Lower leg skin (tissue), 4 donors: ENCODE measurements at places on chromosomes 11 and 22.

DNA sequence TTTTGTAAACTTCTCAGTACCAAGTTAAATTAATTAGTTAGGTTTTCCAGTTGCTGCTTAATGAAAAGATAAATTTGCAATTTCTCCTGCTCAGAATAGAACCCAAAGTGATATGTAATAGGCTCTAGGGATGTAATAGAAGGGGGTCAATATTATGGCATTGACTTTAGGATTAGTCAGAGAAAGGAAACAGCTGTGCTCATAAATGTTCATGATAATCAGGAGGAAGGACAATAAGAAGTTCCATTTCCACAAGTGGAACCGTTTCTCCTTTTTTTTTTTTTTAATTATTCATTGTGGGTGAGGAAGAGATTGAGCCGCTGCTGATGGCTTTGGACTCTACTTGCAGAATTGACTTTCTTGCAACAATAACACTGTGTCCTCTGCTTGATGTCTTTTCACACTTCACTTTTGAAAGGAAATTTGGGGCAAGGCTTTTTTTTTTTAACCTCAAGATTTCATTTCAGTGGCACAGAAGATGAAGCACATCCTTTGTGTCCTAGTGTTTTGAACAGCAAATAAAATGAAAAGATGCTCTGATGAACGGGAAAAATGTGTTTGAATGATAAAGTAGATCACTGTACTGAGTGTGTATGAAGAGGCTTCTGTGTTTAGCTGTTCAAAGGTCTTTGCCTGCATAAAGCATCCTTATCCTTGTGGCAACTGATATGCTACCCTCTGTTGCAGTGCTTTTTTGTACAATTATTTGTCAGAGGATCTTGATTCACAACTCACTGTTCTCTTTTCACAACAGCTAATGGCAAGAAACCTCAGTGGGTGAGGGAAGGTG is 62.4 kb downstream of the GAS2 start:
- DNase-seq: no peak

DNA sequence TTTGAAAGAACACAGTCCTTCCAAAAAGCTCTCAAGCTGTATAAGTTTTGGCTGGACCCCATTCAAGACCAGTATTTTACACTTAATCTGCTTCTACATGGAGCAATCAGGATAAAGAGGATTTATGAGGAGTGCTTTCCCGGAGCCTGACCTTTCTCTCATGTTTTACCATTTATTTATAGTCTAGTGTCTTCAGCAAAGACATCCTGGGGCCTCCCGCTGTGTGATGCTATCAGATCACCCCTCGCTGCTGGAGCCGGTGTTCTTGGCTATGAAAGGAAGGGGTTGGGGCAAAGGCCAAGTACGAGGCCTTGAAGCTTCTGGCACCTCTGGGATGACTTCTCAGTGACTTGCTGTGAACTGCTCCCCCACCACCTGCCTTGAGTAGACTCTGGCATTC is 189.6 kb downstream of the ADAMTS15 start:
- DNase-seq: no peak

- DNase-seq: no peak
Measured at GRCh38 chr11:119829402-119829801, 100.4 kb upstream of the NECTIN1 start.

- DNase-seq: no peak
Measured at GRCh38 chr11:25860677-25861450, 471.1 kb upstream of the ANO3 start.

DNA sequence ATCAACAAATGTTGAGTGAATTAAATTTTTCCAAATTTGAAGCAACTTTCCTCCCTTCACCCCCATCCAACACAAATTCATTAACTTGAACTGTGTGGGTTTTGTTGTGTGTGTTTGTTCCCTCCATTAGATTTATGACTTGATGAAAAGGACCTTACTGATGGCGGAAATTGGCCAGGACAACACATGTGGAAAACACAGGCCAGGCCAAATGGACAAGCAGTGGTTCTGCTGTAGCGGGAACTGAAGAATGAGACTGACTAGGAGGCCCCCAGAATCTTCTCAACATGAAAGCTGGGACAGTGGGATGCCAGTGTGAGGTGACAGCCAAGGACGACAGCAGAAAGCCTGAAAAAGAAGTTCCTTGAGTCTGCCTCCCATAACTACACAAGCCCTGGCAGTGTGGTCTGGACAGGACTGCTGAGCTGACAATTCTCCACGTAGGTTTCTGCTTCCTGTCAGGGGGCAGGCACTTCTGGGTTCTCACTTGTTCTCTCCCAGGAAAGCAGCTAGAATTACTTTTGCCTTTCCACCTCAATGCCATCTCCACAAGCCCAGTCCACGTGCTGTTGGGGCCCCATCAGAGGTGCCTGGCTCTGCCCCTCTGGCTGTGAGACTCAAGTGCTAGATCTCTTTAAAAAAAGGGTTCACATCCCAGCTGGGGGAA is 94.3 kb downstream of the ETS1 start:
- DNase-seq: no peak

GRCh38 chr22:38549101-38549894 is 20.7 kb downstream of the DMC1 start:
- DNase-seq: no peak
